Fibroblast of gingiva (primary cell): ENCODE measurements at places on chromosomes 7 and 10.

- DNase-seq: peak; percentile 93
Measured at GRCh38 chr7:128217030-128217805, 23.9 kb upstream of the LEP start.

DNA sequence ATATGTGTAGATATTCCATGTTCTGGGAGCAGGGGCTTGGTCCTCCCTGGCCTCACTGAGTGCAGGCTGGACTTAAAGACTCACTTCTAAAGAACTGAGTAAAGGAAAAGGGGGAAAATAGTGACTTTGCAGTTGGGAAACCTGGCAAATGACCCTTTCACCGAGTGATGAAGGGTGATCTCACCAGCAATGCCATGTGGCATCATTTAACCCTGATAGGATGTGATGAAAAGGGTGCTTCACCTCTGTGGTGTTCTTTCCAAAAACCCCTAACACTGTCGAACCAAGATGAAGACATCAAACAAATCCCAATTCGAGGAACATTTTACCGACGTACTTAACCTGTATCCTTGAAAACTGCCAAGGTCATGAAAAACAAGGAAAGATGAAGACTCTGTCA lies 71.9 kb downstream of the AOAH start:
- peak; percentile 58 for DNase-seq

GRCh38 chr10:77644557-77645243 lies 7.1 kb upstream of the KCNMA1 start:
- peak; percentile 58 for DNase-seq

- peak; percentile 90 for DNase-seq
Measured at GRCh38 chr10:17923728-17924127, 28.0 kb upstream of the SLC39A12 start.

GRCh38 chr10:90193240-90193985 lies 492.0 kb downstream of the KIF20B start:
- peak; percentile 24 for DNase-seq

- peak; percentile 5 for DNase-seq
Measured at GRCh38 chr7:114789161-114789560, 132.7 kb upstream of the MDFIC start.

GRCh38 chr7:42834676-42835075 lies 77.2 kb downstream of the C7orf25 start:
- DNase-seq: peak; percentile 28

DNA sequence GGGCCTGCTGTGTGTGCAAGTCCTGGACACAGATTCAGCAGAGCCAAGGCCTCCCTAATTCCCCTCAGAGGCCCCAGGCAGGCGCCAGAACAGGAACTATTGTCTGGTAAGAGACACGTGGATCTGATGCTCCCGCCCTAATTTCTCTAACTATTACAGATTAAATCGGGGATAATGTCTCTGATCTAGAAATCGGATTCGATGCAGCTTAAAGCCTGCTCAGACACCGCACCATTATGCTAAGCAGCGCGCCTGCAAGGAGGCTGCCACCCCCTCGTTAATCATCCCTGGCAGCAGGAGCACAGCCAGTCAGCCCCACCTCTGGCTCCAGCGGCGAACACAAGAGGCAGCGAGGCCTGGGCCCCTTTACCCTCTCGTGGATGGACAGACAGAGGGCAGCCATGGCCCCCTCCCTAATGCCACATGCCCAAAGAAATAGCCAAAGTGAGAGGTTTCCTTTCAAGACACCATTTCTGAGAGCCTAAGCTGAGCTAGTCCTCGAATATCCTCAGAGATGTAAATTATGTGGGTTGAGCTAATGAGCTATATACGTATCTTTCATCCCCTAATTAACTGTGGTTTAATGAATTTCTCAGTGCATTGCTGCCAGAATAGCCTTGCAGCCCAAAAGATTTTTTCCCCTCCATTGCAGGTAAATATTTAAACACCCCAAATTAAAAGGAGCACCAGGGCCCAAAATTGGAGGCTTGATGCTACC lies 122.1 kb downstream of the GRID1 start:
- no peak for DNase-seq

GRCh38 chr10:31102421-31102820 lies 70.8 kb upstream of the ZNF438 start:
- no peak for DNase-seq

- no peak for DNase-seq
Measured at GRCh38 chr10:101106351-101106750, 24.7 kb upstream of the TLX1 start.

- DNase-seq: peak; percentile 31
Measured at GRCh38 chr10:129467359-129468064, 471 bp downstream of the MGMT start.

- no peak for DNase-seq
Measured at GRCh38 chr10:114349522-114350215, 54.6 kb downstream of the AFAP1L2 start.
